Activated CD4-positive, alpha-beta T cell treated with anti-CD3 and anti-CD28 coated beads, Interleukin-2, amount 10 ng/mL, durations not matched to agents 7 days and 5 days (primary cell): ENCODE measurements at places on chromosomes 12 and 14. TPM values are rescaled to one million over a fixed set of nuclear protein-coding genes. Genes with fewer than 3 reads are reported as not detected.

DNA sequence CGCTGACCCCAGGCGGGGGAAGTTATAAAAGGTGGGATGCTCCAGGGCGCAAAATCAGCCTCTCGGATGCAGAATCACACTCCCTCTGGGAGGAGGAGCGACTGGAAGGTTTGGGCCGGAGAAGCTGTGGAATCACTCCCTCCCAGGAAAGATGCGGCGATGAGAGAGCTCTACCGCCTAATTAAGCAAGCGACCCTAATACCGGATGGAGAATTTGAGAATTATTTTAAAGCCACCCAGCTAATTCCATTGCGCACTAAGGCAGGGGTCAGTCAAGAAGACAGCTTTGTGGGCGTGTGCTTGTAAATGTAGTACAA is 1.9 kb downstream of the COL2A1 start:
- no peak for DNase-seq

DNA sequence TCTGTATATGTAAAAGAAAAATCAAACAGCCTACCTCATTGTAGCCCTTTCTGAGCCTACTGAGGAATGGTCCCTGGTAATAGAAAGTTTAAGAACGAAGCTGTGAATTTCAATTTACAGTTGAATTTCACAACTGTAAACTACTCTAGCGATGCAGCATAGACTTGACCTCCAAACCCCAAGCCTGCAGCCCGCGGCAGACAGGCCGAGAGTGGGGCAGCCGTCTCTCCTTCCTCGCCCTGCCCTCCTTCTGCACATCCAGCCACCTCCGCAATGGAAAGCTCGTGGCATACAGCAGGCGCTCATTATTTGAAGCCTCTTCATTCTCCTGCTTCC is 15.3 kb downstream of the RNASE2 start:
- no peak for DNase-seq

Gene PMCH
- total RNA-seq: not detected

Gene YBX3
- total RNA-seq: 27.1 TPM

DNA sequence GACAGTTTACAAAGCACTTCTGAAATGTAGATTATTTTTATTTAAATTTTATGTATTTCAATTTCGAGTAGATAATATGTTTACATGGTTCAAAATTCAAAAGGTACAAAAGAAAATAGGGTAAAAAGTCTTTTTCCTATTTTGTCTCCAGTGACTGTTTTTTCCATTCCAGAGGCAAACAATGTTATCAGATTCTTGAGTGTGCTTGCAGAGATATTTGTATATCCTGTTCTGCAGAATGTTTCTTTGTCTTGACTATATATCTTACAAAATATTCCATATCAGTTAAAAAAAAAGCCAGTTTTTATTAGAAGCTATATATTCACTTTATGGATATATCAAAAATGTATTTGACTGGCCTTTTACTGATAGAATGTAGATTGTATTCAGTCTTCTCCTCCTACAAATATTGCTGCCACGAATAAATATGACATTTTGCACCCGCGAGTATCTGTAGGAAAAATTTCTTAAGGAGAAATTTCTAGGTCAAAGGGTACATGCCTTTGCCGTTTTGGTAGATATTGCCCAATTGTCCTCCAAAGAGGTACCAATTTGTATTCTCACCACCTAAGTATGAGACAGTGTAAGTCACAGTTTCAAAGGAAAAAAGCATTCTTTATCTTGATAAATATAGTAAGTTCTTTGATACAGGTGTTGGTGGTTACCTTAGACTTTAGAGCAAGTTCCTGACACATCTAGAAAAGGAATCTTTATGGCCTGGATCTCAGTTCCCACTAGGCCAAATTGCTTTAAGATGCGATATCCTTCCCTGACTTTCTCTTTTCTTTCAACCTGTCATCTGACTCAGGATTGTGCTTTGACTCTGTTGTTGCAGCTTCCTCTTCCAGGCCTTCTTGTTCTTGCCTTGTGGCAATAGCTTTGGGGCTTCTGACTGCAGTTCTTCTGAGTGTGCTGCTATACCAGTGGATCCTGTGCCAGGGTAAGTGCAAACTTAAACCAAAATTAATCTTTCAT is 2.3 kb downstream of the KLRG1 start:
- no peak for DNase-seq

Gene GARIN6
- not detected for total RNA-seq

Gene GPR137C
- 1.2 TPM for total RNA-seq

Gene ABCD2
- total RNA-seq: 23.5 TPM

Gene RGS6
- 1.4 TPM for total RNA-seq
